NCI-H69 (cell line): ENCODE measurements at places on chromosomes 5 and 9.
A peak's percentile ranks its signal among the peaks of the same experiment; 100 is the strongest.

GRCh38 chr5:1783216-1783554 lies 16.5 kb downstream of the MRPL36 start:
- peak; percentile 24 for DNase-seq

- no peak for DNase-seq
These were observed 221.3 kb downstream of the C9orf50 start for GRCh38 chr9:129399634-129399990.

DNA sequence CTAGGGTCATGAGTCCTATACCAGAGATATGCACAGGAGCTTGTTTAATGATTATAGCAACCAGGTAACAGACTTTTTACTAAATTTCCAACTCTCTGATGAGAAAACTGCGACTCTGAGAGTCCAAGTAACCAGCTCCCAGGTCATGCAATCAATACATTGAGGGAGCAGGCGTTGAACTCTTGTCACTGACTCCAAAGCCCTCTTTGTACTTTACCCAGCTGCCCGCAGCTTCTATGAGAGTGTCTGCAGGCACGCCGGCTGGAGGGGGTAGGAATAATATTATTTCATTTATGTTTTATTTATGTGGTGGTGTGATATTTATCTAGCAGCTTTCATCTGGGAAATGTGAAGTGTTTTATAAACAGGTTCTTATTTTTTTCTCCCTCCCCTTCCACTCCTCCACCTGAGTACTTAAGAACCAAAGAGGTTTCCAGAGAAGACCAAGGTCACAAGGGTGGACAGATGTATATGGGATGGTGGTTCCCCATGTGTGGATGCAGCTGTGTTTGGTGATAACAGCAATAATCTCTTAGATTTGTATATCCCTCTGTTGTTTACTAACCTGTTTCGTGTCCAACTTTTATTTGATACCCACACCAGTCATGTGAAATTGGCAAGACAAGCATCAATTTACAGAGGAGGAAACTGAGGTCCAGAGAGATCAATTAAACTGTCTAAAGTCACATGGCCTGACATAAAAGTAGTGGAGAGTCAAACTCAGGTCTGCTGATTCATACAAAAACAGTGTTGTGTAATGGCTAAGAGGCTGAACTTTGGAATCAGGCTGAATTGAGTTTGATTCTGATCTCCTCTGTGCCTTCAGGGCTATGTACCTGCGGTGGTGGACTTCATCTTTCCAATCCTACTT lies 140.2 kb upstream of the TRIM32 start:
- DNase-seq = no peak

GRCh38 chr5:133450286-133450685 lies 162.1 kb downstream of the FSTL4 start:
- peak; percentile 44 for DNase-seq

DNA sequence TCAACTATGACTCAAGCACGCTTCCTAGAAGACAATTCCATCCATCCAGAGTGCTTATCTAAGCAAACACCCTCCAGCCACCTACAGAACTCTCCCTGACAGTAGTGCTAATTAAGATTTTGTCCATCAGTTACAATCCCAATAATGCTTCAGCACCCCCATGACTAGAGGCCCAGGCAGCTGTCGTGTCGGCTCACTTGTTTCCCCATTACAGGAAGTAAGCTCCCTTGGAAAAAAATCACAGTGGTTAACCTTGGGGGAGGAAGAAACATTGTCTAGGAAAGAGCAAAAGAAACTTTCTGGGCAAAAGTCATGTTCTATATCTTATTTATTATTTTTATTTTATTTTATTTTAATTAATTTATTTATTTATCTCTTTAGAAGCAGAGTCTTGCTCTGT lies 108.8 kb upstream of the LPAR1 start:
- DNase-seq = no peak

GRCh38 chr9:114898741-114899140 lies 31.6 kb downstream of the TNFSF8 start:
- no peak for DNase-seq

DNA sequence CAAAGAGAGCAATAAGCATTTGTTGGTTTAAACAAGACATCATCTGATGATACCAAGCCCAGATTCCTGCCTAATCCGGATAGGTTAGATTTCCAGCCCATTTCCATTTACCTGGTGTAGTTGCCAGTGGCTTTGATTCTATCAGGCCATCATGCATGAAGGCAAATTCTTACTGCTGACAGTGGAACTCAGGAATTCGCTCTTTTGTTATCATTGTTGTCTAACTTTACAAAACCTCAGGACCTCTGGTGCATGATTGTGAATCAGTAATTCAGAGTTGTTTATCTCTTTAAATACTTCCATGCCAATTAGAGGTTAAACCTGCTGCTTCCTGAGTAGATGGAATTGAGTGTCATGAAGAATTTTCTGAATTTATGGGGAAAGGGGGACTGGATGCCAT lies 76.5 kb downstream of the C9orf152 start:
- DNase-seq = no peak

GRCh38 chr9:137198051-137198901 lies 2.3 kb downstream of the TPRN start:
- no peak for DNase-seq

DNA sequence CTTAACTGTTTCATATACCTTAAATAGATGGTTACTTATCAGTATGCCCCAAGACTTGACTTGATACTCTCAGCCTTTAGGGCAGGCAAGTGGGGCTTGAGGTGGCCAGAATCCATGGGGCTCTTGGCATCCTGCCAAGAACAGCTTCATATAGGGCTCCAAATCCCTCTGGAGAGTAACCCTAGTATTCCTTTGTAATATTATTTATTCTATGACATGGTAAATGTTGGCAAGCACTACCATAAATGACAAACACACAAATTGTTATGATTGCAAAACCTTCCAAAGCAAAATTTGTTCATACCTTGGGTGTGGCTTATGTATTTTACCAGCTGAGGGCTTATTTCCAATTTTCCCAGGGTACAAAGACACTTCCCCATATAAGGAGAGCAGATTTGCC lies 257.4 kb upstream of the TRPC7 start:
- peak; percentile 8 for DNase-seq

- no peak for DNase-seq
These were observed 32.2 kb downstream of the SLC6A18 start for GRCh38 chr5:1257363-1257762.

DNA sequence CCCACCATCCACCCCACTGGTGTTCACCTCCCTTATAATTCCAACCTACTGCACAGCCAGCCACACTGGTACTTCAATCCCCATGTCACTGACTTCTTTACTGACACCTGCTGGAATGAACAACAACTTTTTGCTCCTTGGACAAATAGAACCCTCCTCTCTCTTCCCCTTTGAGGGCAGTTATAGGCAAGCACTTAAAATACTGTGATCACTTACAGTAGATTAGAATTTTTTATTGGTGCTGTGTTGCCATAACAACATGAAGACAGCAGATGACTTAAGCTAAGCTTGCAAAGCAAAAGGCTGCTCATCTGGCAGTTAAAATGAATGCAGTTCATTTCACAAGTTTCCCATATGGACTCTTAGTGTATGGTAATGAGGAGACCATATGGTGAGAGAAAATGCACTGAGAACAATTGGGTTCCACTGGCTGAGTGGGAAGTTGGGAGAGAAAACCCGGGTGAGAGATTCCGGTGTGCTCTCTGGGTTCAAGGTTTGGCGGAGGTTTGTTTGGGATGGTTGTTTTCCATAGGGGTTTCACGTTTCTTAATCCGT lies 374.3 kb downstream of the EBF1 start:
- no peak for DNase-seq

- DNase-seq = peak; percentile 98
These were observed 9.8 kb upstream of the CPLX2 start for GRCh38 chr5:175861337-175862130.

DNA sequence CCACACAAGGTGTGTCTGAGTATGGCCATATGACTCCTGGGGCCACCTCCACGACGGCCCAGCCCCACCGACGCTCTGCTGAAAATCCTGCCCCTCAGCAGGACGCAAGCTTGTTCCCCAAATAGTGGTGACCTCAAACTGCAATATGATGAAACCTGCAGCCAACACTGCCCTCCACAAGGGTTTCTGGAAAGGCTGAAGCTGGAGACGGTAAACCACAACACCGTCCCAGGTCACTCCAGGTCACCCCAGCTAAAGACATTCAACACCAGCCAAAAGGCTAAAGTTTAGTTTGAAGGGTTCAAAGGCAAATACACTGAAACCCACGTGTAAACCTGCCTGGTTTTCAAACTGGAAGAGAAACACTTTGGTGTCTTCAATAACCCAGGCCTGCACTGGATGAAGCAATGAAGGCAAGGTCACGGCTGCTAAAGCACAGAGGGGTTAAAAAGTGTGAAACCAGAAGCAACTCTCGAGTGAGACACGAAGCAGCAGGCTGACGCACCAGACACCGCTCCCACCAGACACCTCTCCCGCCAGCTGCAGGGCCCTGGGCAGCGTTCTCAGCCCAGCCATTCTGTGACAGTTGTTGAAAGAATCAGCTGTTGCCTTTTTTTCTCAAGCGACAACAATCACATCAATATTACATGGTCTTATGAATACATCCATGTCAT lies 1.8 kb upstream of the LHX3 start:
- no peak for DNase-seq

DNA sequence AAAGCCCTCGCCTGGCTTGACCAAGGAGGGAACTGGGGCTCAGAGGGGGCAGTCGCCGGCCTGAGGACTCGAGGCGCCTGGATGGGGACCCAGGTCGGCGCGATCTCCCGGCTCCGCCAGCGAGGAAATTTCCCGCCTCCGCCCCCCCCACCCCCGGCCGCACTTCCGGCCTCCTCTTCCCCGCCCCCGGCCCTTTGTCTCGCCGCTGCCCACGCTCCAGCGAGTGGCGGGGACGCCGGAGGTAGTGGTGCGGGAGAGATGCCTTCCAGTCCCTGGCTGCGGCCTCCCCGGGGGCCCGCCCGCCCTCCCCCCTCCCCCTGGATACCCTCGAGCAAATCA lies 448 bp upstream of the GPRIN1 start:
- DNase-seq = peak; percentile 88

- no peak for DNase-seq
These were observed 42.6 kb upstream of the ADRA1B start for GRCh38 chr5:159873680-159874079.

DNA sequence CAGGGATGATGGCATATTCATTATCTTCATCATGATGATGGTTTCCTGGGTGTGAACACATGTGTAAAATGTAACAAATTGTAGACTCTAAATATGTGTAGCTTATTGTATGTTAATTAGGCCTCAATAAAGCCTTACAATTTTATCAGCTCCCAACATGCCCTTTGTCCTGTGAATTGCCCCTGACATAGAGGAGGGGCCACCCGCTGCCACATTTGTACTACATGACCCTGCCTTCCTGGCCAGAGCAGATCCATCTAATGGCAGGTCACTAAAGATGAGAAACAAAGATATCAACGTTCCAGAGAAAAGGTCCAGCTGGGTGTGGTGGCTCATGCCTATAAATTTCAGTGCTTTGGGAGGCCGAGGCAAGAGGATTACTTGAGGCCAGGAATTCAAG lies 117.2 kb downstream of the CAAP1 start:
- DNase-seq = no peak

DNA sequence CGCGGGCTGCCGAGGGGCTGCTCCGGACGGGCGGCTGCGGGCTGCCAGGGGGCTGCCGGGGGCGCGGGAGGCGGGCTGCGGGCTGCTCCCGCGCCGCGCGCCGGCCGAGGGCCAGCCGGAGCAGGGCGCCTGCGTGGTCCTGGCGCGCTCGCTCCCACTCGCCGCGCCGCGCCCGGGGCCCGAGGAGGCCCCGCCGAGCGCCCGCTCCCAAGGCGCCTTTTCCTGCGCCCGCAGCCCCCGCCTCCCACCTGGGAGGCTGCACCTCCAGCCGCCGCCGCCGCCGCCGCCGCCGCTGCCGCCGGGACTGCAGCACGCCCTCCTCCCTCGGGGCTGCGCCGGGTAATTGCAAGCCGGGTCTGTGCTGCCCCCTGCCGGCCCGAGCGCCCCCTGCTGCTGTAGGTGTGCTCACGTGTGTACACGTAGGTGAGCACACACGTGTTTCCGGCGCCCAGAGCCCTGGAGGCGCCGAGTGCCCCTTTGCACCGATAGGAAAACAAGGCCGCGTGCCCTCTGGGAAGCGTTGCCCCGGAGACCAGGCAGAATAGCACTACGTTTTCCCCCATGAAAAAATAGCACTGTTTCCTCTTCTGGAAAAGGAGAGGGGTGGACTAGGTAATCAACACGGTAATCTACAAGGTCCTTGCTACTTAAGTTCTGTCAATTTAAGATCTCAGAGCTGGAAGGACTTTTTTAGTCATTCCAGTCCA lies at the start of gene EPB41L4B:
Gene EPB41L4B, minus strand, starts transcription at position 318 of the 707 bp plus-strand sequence. CDS start 613 bp downstream, outside the sequence.
- peak; percentile 98 for DNase-seq

DNA sequence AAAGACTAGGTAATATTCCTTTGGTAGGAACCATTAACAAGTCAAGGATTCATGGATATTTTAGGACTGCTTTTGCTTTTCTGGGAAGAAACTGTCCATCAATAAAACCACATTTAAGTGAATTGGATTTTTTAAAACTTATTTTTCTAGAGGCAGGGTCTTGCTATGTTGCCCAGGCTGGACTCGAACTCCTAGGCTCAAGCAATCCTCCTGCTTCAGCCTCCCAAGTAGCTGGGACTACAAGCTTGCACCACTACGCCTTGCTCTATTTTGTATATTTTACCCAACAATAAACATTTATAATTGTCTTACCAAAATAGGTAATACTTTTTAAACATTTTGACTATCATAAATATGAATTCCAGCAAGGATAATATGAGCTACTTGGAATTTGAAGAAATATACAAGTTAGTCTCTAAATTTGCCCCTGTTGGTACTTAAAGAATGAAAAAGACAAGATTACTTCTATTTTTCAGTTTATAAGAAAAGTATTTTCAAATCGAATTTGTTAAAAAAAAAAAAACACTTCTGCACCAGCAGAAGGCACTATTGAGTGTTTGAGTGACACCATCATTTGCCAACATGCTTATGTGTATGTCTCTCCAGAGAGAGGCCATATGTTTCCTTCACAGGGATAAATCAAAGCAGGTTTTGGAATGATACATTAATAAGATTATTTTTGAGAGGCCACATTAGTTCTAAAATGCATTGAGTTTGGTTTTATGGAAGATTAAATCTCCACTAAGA lies 60.0 kb upstream of the CARTPT start:
- peak; percentile 71 for DNase-seq
